Globus pallidus (tissue), 1 donor: ENCODE measurements at places on chromosomes 2 and 18.
A peak's percentile ranks its signal among the peaks of the same experiment; 100 is the strongest.

- DNase-seq, result no peak
These were observed 2.6 kb downstream of the ANKRD44 start for GRCh38 chr2:197307933-197308521.

DNA sequence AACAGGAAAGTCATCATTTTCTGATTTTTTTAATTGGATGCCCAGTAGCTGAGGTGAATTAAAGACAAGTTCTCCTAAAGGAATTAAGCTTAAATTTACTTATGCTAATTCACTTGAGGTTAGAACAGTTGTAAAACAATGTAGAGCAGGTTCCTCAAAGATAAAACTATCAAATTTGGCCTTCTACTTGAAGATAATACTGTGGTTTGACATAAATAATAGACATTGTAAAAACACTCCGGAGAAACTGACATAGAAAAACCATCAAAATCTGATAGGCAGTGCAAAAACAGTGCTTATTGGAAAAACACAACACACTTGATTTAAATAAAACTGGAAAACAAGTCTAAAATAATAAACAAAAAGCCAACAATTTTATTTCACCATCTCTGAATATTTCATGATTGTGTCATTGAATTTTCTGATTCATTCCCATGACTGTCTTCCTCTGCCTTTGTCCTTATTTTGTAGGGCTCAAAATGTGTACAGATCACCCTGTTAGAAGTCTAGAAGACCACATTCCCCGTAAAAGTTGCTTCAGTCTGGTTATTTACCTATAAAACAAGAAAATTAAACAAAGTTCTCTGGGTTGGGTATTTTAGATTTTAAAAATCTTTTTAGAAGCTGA lies 28.3 kb upstream of the SLC40A1 start:
- no peak for DNase-seq

- DNase-seq, result no peak
These were observed 17.6 kb upstream of the KIF1A start for GRCh38 chr2:240837621-240838020.

DNA sequence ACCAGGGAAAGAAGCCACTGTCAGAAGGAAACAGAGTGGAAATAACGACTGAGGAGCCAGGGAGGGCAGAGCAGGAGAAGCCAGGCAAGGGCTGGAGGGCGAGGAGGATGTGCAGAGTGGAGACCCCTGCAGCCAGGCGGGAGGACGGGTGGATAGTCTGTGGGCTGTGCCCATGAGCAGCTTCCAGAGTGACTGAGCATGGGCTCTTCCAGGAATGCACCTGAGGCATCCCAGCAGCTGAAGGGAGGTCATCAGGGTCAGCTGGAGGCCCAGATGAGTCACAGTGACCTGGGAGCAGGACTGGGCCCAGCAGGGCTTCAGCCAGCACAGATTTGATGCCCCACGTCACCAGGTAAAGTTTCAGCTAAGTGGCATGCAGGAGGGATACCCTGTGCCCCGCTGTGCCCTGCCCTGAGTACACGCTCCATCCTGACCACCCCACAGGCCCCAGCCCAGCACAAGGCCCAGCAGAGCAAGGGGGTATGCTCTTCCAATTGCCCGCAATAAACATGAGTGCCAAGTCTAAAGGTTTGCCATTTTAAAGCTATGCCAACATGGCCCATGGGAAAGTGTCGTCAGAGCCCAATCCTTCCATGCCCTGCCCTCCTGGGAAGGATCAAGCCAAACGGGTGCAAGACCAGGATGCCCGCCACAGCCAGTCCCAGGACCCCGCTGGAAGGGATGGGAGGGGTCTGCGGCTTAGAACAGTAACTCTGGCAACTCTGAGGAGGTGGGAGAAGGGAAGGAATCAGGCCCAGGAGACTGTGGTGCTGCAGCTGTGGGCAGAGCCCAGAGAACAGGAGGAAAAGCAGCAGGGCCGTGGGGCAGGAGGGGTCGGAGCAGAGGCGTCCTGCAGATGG lies 85.7 kb downstream of the SEPTIN10 start:
- no peak for DNase-seq

- no peak for DNase-seq
These were observed 88.8 kb upstream of the TAF1B start for GRCh38 chr2:9754532-9754887.

- DNase-seq, result no peak
These were observed 4.7 kb downstream of the GALNT5 start for GRCh38 chr2:157262248-157262647.

DNA sequence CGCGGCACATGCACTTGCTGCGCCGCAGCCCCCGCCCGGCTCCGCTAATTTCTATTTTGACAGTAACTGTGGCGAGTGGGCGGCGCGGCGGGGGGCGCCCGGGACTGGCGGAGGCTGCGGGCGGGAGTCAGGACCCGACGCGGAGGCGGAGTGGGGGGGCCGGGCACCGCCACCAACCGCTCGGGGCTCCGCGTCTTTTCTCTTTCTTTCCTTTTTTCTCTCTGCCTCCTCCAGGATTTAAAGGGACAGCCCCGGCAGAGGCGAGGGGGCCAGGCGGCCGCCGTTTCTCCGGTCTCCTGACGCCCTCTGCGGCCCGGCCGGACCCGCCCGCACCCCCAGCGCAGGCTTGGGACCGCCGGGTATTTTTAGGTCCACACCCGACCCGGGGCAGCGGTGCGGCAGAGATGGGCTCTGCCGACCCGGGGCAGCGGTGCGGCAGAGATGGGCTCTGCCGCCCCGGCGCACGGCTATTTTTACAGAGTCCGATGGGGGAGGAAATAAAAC lies 460 bp upstream of the ZBTB7C start:
- DNase-seq, result peak; percentile 42

- DNase-seq, result no peak
These were observed 16.3 kb downstream of the ADI1 start for GRCh38 chr2:3503046-3503445.

DNA sequence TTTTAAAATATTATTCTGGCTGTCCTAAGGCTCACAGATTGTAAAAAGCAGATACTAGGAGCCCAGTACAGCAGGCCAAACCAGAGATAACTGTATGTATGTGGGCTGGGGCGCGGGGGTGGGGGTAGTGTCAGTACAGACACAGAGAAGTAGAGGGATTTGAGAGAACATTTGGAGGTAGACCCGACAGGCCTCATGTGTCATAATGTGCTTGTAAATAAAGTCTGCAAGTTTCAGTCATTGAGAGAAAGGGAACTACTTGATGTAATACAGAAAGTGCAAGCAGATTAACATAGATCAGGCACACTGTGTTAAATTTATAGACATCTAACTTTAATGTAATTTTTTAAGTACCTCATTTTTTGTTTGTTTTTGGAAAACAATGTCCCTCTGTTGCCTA lies 7.4 kb upstream of the POLI start:
- no peak for DNase-seq

GRCh38 chr2:240868286-240869108 lies at the start of gene AGXT:
TSS of gene AGXT (plus strand) at chr2:240868824. CDS start at chr2:240868866, 42 bp downstream.
- no peak for DNase-seq

GRCh38 chr18:9831036-9831722 lies 54.6 kb upstream of the TXNDC2 start:
- no peak for DNase-seq

DNA sequence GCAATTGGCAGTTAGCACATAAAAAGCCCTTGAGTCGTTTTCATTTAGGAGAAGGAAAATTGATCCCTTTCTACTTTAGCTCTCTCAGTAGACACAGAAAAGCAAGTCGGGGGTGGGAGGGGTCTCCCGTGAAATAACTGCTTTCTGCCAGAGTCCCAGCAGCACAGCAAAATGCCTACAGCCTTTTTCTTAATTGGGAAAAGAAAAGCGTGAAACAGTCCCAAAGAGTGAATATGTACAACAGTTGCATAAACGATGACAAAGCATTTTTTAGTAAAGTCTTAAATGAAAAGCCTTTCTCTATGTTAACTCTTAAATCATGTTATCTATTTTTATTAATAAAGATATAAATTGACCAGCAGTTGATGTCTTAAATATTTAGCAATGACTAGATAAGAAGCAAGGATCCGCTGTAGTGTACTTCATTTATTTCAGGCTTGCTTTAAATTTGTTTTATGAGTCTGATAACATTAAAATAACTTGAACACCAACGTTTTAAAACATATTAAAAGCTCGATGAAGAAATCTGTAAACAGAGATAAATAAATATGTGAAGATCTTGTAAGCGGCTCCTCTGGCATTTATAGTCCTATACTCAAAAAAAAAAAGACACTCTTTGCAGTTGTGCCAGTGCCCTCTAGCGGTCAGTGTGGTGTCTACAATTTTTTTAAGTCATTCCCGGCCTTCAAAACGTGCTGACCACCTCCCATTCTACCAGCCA lies 42.3 kb upstream of the ATIC start:
- peak; percentile 83 for DNase-seq

GRCh38 chr2:115574667-115575066 lies 1132.2 kb downstream of the DPP10 start:
- no peak for DNase-seq

- DNase-seq, result no peak
These were observed 172.0 kb downstream of the INHBB start for GRCh38 chr2:120517751-120518469.

DNA sequence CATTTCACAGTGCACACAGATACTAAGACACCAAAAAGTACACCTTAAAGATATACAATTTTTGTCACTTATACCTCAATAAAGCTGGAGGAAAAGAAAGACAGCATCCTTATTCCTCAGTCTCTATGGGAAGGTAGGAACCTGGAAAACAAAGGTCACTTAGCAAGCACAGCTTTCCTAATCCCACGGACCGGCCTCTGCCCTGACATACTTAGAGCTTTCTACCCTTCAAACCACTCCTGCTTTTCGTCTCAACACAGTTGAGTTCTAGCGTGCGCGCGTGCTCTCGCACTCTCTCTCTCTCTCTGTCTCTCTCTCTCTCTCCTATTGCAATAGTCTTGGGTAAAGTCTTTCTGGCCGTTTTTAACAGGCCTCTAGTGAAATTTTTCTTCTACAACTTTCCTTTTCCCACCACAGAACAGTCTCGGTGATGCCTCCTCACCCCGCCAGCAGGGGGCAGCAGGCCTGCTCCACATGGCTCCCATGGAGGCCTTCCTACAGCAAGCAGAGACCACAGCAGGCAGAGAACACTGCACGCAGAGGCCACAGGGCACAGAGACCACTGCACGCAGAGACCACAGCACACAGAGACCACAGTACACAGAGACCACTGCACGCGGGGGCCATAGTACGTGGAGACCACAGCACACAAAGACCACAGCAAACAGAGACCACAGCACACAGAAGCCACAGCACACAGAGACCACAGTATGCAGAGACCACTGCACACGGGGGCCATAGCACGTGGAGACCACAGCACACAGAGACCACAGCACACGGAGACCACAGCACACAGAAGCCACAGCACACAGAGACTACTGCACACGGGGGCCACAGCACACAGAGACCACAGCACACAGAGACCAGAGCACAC lies 106.9 kb downstream of the FBXO15 start:
- no peak for DNase-seq

GRCh38 chr2:10963155-10963554 lies 51.4 kb downstream of the KCNF1 start:
- DNase-seq, result peak; percentile 31

GRCh38 chr2:178208817-178209216 lies 14.5 kb downstream of the OSBPL6 start:
- no peak for DNase-seq

DNA sequence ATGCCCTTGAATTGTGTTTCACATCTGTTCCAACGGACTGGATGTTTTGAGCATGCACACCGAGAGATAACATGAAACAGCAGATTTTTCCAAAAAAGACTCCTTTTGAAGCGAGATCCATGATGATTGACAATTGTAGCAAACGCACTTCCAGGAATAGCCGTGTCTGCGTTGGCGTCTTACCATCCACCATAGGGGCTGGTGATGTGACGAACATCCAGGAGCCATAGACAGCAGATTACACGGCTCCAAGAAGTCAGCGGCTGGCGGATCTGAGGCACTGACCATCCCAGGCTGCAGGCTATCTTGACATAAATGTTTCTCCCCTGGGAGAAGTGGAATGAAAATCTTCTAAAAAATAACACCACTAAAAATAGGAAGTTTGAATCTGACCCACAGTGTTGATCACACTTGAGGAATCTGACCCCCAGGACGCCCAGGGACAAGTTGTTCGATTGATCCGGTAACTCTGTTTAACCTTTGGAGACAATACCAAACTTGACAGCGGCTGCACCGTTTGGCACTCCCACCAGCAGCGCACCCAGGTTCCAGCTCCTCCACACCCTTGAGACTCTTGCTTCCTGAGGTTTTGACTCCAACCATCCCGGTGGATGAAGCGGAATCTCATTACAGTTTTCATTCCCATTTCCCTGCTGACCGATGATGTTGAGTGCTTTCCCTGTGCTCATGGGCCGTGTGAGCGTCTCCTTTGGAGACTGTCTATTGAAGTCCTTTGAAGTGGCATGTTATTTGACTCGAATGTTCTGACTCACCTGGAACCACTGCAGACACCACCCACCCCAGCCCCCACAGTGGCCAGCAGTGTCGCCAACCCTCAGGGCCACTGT lies 140.0 kb upstream of the GPC1 start:
- DNase-seq, result no peak

GRCh38 chr2:202221873-202222272 lies 16.5 kb downstream of the SUMO1 start:
- DNase-seq, result no peak

DNA sequence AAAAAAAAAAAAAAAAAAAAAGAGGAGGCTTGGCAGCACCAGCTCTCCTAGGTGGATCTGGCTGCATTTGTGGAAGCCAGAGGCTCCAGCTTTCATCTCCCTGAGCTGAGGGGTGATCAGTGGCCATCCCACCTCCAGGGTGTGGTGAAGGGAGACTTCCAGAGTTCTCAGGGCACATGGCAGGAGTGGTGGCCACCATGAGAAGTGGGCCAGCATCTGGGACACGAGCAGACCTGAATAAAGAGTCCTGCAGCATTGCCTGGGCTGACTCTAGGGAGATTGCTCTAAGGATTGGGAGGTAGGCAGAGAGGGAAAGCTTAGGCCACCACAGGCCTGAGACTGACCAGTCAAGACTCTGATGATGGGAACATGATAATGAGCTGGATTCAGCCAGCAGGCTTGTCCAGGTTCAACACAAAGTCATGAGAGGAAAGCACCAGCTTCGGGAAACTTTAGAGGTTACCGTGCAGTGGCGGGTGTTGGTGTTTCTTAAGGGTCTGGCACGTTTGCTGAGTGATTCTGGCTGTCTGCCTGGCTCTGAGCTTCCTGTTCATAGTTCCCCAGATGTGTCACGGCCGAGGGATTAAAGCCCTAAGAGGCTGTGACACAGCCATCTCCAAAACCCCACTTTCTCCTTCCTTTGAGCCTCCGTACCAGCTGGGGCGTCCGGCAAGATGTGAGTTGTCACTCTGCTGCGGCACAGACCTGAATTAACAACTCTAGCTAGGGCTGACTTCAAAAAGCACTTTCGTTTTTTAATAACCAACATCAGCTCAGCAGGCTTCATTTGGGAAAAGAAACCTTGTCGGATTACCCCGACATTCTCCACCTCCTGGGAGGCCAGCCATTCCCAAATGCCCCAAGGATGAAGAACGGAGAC lies 38.3 kb upstream of the IL1R1 start:
- no peak for DNase-seq

GRCh38 chr2:55156984-55157383 lies 75.1 kb downstream of the CLHC1 start:
- DNase-seq, result peak; percentile 37

DNA sequence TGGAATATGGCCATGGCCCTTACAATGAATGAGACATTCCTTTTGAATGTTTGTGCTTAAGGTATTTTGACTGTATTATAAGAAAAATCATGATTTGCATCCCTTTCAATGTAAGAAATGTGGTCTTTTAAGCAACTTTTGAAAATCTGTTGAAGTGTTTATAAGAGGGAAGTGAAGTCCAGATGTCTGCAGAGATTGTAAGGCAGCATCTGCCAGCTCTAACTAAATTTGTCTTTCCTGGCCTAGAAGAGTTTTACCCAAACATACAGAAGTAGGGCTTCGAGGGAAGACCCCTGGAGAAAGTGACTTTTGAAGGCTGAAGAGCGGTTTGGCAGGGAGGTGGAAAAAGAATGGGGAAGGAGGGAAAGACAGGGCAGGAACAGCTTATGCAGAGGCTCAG lies 12.2 kb downstream of the EML6 start:
- DNase-seq, result no peak
